Astrocyte of the hippocampus (primary cell): ENCODE measurements at places on chromosomes 1 and 21.

DNA sequence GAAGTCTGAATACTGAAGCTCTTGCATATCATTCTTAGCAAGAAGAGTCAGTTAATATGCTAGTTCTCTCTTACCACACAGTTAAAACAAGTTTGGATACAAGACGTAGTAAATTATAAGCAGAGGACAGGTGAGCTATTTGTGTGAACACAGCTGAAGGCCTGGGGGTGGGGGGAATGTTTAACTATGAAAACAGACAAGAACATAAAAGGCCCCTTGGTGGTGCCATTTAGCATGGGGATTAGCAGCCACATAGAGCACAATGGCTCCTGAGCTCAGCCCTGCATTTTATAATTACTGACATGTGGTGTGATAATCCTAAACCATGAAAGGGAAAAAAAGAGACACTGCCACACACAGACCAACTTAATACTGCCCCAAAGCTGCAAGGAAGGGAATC, 94.8 kb downstream of the TGFBR3 start:
- no peak for DNase-seq

- DNase-seq: no peak
These were observed 173.7 kb upstream of the C1orf105 start for GRCh38 chr1:172246521-172247390.

DNA sequence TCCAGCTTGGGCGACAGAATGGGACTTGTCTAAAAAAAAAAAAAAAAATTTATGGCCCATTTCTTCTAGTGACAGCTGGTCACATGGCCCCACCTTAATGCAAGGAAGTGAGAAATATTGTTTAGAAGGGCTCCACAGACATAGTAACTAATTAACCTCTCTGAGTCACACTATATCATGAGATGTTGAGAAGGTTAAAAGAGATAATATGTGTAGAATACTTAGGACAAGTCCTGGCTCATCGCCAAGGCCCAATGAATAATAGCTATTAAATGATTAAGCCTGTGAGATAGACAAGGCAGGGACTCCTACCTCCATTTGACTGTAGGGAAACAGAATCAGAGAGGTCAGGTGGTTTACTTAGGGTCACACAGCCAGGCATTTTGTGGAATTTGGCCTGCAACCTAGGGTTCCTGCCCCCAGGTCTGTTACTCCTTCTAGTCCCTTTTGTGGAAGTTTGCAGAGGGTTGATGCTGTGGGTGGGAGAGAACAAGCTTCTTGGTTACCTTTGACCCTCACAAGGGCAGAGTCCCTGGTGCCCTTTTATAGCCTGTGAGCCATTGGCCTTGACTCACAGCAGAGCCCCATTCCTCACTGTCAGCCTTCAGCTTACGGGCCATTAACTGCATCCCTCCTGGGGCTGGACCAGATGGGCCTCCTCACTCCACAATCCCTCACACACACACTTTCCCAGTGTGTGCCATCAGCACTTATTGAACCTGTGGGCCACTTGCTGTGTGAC, 48.5 kb downstream of the OPRD1 start:
- no peak for DNase-seq

DNA sequence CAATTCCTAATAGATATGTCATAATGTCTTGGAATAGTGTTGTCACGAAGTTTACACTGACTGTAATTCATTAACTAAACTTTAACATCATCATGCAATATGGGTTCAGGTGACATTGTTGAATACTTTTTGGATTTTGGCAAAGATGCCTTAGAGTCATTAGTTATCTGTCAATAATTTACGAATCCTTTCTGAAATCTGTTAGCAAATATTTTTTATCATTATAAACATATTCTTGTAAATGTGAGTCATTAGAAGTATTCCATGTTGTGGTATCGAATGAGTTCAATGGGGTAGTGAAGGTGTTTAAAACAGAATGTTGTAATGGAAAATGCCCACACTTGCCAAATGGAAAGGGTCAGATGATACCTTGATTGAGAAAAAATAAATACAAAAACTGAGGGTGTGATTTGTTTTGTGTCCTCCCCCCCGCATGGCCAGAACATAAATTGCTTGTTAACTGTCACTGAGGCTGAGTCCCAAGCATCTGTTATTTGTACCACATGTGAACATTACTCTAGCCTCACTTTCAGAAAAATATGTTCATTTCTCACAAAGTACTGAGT, 5.2 kb upstream of the NR5A2 start:
- no peak for DNase-seq

GRCh38 chr21:31408301-31409088, 64.4 kb upstream of the TIAM1 start:
- DNase-seq: no peak

GRCh38 chr1:154775621-154776605, 94.2 kb downstream of the KCNN3 start:
- DNase-seq: no peak
